ENCODE measurements at places on chromosomes 5 and 9.

GRCh38 chr9:95727947-95728520 lies 147.5 kb upstream of the ERCC6L2 start:
- DNase-seq = no peak
- H3K36me3 ChIP-seq = no peaks in the 10 kb centered on the region
- H3K27me3 ChIP-seq = peaks cover 8% of the 10 kb centered on the region
- H3K4me1 ChIP-seq = no peaks in the 10 kb centered on the region
- no peak overlapping the region for H3K4me3 ChIP-seq

- DNase-seq = no peak
- H3K36me3 ChIP-seq = no peaks in the 10 kb centered on the region
- no peak overlapping the region for H3K4me3 ChIP-seq
- no peak overlapping the region for H3K27ac ChIP-seq
Measured at GRCh38 chr5:33423018-33423630, 17.6 kb upstream of the TARS1 start.

DNA sequence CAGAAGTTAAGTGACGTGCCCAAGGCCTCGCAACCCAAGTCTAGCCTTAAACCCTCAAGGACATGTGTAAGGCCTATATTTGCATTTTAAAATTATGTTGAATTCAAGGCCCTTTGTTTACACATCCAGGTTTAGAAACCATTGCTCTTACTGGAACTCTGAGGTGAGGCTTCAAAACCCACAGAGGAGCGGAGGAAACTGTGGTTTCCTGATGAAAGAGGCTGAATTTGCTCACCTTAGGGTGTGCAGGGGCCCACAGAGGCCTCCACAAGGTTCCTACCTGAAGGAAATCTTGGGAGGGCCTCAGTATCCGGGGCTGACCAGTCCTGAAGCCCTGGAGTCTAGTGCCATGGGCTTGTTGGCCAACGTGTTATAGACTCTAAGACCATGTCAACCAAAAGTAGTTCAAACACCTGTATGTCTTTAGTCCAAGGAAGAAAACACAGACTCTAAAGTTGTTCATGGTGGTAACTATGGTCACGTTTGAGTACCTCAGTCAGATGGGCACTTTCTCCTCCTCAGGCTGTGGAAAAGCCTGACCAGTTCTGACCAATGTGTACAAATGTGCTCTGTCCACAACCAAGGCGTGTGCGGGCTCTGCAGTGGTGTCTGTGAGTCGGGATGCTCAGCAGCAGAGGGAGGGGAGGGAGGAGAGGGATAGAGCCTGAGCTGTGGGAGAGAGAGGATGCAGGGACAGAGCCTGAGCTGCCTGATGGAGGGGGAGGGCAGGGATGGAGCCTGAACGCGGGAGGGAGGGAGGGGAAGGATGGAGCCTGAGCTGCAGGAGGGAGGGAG lies 124.6 kb upstream of the ERCC6L2 start:
- H3K27ac ChIP-seq = no peak overlapping the region
- no peaks in the 10 kb centered on the region for H3K4me1 ChIP-seq
- H3K36me3 ChIP-seq = no peaks in the 10 kb centered on the region
- DNase-seq = no peak
- peaks cover 9% of the 10 kb centered on the region for H3K27me3 ChIP-seq

GRCh38 chr5:149348518-149348917 lies 3.2 kb downstream of the GRPEL2 start:
- no peak for DNase-seq
- H3K27ac ChIP-seq = no peak overlapping the region
- peaks cover 6% of the 10 kb centered on the region for H3K4me1 ChIP-seq
